ENCODE measurements at places on chromosomes 6 and 20.

DNA sequence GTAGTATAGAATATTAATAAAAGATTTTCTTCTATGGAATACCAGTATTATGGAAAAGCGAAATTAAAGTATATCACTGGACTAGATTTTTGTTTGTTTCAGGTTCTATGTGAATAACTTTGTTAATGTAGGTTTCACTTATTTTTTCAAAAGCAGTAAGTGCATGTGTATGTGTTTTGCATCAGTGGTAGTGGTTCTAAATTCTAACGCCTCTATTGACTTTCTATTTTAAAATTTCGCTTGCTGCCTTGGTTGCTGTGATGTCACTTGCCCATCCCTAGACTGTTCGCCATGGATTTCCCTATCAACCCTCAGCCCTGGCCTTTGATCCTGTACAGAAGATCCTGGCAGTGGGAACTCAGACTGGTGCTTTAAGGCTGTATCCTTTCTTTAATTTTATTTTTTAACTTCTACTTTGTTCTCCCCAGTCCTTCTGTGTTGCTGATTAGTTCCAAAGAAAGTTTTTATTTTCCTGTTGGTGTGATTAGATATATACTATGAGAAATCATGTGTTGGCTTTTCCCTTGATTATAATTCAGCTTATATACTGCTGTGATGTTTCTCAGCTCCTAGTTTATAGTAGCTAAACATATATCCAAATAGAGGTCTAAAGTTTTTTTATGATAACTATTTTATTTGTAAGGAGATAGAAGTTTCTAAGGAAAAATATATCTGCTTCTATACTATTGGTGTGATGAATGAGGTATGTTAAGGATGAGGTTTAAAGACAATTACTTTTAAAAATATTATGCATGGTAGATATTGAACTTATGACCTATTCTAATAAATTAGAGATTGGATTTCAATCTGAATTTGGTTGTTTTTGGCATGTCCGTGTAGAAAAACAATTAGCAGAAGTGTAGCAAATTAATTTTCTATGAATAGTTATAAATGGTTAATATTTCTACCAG is 1.7 kb downstream of the STXBP5 start:
- DNase-seq: no peak

DNA sequence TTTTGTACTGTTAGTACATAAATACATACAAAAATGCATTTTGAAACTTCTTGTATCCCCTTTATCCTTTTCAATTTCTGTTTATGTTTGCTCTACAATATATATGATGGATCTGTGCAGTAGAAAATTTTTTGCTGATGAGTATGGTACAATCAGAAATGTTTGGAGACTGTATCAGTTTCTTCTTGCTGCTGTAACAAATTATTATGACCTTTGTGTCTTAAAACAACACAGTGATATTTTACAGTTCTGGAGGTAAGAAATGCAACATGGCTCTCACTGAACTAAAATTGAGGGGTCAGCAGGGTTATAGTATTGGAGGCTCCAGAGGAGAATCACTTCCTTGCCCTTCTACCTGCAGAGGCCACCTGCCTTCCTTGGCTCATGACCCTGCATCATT is 184.4 kb downstream of the EYA2 start:
- no peak for DNase-seq

- no peak for DNase-seq
Observed at GRCh38 chr20:19565736-19566135, 192.3 kb upstream of the RIN2 start.

GRCh38 chr6:131950767-131951575 is at the start of gene CCN2:
Gene CCN2, minus strand, starts transcription at chr6:131951372. Its CDS starts 200 bp downstream, at chr6:131951172.
- no peak for DNase-seq

DNA sequence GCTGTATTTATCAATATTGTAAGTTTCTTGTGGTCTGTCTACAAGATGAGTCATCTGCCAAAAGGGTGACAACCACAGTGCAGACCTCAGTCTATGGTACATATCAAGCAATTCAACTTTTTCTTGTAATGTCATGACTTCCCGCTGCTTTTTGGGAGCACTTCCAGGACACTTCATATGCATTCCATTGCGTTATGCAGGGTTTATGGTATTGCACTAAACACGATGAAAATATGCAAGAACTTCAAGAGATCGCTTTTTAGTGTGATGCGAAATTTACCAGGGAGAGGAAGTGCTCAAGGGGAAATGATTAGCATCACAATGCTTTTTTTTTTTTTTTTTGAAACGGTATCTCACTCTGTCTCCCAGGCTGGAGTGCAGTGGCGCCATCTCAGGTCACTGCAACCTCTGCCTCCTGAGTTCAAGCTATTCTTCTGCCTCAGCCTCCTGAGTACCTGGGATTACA is 166.5 kb downstream of the TFAP2A start:
- DNase-seq: no peak

- peak; percentile 43 for DNase-seq
Observed at GRCh38 chr20:64079273-64080012, at the start of gene RGS19. Gene RGS19, minus strand, starts transcription at chr20:64079518. Its CDS starts 2,632 bp downstream, at chr20:64076886.

DNA sequence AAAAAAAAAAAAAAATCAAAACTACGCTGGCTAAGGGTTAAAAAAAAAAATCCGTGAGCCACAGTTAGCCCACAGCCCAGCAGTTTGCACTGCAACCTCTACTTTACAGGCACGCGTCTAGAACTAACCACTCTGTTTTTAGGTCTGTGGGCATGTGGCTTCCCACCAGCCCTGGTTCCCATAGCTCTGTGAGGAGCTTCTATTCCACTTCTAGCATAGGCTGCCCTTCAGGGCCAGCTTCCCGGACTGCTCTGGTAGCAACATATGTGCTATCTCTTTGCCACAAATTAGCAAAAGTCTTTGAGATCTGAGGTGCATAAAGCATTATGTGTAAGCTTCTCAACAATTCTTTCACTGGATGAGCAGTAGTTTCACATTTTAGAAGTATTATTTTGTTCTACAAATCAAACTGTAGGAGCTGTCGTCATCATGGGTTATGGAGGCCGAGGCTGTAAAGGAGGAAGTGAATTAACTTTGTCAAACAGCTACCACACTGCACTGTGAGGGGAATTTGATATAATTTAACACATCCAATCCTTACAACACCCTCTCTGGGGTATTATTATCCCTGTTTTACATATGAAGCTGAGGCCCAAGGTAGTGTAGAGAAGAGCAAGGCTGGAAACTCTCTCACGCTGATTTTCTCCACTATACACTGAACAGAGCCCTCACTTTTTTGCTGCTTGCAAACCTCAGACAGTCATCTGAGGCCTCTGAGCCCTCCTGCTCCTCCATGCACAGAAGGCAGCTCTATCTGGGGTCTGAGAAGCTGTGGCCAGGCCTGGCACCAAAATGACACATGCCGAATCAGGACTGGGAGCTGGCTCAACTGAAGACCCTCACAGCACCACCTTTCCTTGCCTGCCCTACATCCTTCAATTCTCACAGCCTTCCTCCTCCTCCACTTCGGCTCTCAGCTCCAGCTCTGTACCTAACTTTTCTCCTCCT is 35.4 kb downstream of the MAN1A1 start:
- no peak for DNase-seq
